Left forelimb (tissue), 1 donor: ENCODE measurements at places on chromosomes 4 and X.

DNA sequence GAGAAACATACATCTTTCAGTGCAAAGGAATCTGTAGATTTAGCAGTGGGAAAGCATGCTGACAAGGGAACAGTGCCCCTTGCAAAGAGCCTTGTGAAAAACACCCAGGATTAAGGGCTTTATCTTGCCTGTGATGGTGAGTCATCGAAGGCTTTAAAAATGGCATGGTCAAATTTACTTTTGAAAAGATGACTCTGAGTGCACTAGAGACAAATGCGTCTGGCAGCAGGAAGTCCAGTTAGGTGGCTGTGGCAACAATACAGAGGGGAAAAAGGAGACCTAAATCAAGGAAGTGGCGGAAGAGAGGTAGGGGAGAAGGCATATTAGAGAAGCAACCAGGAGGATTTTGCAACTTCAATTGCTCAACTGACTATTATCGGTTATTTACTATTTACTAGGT lies 472.6 kb upstream of the CPEB2 start:
- DNase-seq = no peak

- DNase-seq = no peak
These were observed 57.0 kb upstream of the PGM2 start for GRCh38 chr4:37769391-37769989.

DNA sequence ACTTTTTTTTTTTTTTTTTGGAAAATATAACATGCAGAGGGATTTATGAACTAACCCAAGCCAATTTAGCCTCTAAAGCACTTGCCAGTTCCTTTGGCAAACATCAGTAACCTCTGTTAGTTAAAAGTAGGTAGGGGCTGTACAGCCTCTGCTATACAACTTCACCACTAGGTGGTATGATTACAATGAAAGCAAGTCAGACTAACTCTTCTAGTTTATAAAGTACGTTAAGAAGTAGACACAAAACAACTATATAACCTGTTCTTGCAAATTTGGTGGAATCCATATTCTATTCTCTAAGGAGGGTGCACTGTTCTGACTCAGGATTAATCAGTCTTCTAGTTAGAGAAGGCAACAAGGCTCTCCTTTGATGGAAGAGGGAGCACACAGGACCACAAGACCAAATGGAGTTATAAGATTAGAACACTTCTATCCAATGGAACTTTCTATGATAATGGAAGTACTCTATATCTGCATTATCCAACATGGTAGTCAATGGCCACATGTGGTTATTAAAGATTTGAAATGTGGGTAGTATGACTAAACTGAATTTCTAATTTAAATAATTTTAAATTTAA lies 12.8 kb downstream of the AIMP1 start:
- no peak for DNase-seq

GRCh38 chrX:23844502-23845138 lies 61.6 kb downstream of the SAT1 start:
- no peak for DNase-seq

- no peak for DNase-seq
These were observed 170.4 kb downstream of the SHROOM4 start for GRCh38 chrX:50643525-50644137.

DNA sequence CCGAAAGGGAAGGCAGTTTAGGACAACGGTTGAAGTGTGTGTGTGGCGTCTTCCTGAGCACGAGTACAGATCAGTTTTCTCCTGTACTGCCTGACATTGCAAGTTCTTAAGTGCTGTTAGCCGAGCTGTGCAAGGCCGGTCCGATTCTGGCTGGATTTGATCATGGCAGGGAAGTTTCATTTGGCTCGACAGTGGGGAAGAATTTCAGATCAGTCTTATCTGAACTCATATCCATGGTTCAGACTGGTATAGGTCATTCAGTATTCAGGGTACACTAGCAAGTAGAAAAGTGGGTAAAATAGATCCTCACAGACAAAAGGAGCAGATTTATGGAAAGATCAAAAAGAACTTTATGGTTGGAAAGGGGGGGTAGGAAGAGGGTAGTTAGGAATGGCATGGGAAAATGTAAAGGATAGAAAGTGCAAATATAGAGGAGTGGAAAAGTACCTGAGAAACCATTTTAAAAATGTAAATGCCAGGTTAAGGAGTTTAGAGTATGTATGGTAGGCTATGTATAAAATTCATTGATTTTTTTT lies 716 bp downstream of the THAP9 start:
- DNase-seq = no peak

- DNase-seq = no peak
These were observed 31.7 kb upstream of the MFAP3L start for GRCh38 chr4:170057866-170058265.

- DNase-seq = no peak
These were observed 24.5 kb downstream of the REPS2 start for GRCh38 chrX:16970977-16971376.

DNA sequence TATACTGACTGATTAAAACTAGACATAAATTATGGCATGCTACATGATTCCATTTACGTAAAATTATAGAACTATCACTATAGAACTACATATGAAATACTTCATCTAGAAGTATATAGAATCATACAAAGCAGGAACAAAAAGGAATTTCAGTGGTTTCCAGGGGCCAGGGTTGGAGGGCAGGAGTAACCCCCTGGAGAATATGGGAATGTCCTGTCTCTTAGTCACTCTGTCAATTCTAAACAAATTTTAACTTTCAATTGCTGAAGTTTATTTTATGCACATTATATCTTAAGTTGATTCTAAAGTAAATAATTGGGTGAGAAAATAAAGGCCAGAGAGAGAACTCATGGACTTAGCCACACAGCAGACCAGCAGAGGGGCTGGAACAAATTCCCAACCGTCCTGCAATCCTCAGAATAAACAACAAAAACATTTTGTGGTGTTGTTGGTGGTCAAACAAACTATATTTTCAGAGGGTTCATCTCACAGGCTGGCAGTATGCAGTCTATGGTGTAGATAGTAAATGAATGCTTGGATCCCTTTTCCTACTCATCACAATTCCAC lies 476.9 kb upstream of the SLIT2 start:
- no peak for DNase-seq

- no peak for DNase-seq
These were observed 59.2 kb downstream of the PTPN13 start for GRCh38 chr4:86653237-86653865.

- no peak for DNase-seq
These were observed 111.2 kb upstream of the PDE5A start for GRCh38 chr4:119739796-119740195.

DNA sequence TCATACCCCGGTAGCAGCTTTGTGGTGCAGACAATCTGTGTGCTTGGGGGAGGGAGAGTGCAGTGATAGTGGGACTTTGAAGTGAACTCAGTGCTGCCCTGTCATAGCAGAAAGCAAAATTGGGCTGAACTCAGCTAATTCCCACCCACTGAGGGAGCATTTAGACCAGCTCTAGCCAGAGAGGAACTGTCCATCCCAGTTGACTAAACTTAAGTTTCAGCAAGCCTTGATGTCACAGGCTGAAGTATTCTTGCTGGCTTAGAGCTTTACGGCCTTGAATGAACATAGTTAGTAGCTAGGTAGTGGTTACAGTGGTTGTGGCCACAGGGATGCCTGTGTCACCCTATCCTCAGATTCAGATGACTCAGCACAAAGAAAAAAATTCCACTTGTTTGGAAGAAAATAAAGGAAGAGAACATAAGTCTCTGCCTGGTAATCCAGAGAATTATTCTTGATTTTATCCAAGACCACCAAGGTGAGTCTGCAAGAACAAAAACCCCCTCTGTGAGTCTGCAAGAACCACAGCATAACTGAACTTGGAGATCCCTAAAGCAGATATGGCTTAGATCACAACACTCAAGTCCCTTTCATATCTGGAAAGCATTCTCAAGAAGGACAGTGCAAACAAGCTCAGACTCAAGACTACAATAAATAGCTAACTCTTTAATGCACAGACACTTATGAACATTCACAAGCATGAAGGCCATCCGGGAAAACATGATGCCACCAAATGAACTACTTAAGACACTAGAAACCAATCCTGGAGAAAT lies 39.4 kb downstream of the ADH7 start:
- no peak for DNase-seq

- no peak for DNase-seq
These were observed 414.4 kb downstream of the AFF2 start for GRCh38 chrX:148914783-148915182.

- DNase-seq = no peak
These were observed 166.7 kb downstream of the FAT4 start for GRCh38 chr4:125481334-125482045.
